Sciatic nerve (tissue), 2 donors: ENCODE measurements at places on chromosomes 11 and 22. TPM values are rescaled to one million over a fixed set of nuclear protein-coding genes. Genes with fewer than 3 reads are reported as not detected.

GRCh38 chr11:62603776-62604299 is 2.2 kb upstream of the MTA2 start:
- no peak for DNase-seq

The HRAS gene
- total RNA-seq = 45.2 TPM

DNA sequence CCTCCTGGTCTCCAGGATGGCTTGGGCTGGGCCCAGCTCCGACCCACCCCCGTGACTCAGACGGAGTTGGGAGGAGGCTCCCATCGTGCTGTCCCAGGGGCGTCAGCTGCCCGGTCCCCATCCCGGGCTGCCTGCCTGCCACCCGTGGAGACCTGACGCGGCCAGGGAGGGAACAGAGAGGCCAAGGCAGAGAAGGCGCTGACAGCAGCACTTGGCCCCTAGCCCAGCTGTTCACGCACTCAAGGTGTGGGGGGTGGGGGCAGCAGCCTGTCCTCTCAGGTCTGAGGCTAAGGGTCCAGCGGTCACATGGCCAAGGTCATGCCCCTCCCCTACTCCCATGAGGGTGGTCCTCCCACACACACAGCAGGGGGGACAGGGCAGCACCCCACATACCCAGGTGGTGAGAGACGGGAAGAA is 48.6 kb downstream of the ELFN2 start:
- no peak for DNase-seq

The FHIP1B gene
- 36.8 TPM for total RNA-seq

The AASDHPPT gene
- total RNA-seq = 28.0 TPM

- no peak for DNase-seq
These were observed 38.7 kb downstream of the KCNJ1 start for GRCh38 chr11:128828350-128828749.

The OR52I2 gene
- total RNA-seq = not detected

The INPP5J gene
- 1.9 TPM for total RNA-seq

DNA sequence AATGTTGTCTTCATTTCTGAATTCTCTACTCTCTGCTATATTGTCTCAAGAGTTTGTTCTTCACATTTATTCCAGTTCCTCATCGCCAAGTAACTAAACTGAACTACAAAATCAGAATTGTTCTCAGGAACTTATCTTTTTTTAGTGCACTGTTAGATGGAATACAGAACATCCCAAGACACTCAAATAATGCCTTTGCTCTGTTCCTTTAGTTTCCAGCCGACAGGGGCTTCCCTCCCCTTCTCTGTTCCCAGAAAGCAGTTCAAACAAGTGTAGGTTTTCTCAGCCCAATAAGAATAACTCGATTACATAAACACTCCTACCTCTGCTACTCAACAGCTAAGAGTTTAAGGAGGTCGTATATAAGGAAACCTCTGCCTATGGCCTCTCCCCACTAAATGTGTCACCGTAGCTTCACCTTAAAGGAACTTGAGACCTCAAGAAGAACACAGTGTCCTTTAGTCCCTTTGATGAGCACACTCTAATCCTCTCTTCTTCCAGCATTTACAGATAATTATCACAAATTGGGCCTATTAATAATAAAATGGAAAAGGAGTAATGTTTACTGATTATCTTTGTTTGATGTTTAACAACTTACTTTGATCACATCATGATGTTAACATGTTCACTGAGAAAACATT is 6.9 kb downstream of the POU2AF3 start:
- DNase-seq = no peak
